ENCODE measurements at places on chromosomes 5 and 9.
A peak's percentile ranks its signal among the peaks of the same experiment; 100 is the strongest.

- no peak for DNase-seq
Measured at GRCh38 chr5:57937025-57937424, 454.4 kb upstream of the ACTBL2 start.

DNA sequence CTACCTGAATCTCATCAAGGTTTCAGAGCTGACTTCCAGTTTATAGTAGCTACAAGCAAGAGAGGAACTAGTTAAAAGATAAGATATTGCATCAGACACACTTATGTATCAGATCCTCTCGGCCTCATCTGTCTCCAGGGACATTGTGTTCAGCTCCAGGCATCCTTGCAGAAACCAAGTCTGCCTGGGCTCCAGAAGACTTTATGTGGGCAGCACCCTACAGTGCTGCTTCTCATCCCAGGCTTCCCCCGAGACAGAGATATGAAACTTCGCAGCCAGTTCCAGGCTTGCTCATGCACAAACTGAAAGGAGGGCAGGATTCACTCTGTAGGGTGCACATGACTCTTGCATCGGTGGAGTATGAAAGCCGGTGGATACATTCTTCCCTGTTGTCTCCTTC, 33.9 kb upstream of the FOXB2 start:
- no peak for DNase-seq

DNA sequence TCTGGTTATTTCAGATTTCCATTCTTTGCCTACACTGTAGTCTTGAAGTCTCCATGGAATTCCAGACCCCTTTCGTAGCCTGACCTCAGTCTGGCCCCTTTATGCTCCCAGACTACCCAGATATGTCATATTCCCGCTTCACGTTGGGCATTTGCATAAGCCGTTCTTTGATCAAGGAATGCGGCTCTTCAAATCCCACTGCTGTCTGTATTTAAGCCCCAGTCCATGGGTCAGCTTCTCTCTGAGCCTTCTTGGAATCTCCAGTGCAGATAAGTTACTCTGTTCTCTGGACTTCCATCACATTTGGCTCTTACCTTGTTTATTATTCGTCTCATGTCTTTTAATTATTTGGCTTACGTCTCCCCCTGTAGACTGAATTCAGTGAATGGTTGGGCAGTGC, 97.4 kb downstream of the PARP8 start:
- no peak for DNase-seq

DNA sequence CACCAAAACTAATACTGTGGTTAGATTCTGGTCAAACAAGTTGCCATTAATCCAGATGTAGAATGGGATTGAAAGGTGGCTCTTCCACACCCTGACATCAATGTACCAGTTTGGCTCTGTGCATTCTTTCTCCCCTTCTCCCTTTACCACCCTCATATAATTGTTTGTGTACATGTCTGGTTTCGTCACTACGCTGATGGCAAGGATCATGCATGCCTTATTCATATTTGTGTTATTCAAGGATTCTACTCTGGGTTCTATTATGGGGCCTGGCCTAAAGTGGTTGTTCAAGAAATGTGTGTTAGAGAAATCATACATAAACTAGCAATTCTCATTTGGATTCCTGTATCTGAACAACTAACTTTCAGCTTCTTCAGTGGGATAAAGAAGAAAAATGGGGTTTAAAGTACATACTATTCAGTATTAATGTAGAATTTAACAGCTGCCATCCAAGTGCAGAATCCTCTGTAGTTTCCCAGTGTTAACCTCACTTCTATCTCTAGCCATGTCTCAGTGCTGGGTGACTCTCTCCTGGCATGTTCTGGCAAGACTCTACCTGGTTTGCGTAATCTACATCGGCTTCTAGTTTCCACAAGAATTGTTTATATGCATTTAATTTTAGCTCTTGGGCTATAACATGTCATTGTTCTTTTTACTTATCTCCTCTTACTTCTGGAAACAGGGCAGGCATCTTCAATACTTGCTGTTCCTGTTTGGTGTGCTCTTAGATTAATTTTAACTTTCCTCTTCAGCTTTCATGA, 27.9 kb upstream of the CDKN2B start:
- no peak for DNase-seq

DNA sequence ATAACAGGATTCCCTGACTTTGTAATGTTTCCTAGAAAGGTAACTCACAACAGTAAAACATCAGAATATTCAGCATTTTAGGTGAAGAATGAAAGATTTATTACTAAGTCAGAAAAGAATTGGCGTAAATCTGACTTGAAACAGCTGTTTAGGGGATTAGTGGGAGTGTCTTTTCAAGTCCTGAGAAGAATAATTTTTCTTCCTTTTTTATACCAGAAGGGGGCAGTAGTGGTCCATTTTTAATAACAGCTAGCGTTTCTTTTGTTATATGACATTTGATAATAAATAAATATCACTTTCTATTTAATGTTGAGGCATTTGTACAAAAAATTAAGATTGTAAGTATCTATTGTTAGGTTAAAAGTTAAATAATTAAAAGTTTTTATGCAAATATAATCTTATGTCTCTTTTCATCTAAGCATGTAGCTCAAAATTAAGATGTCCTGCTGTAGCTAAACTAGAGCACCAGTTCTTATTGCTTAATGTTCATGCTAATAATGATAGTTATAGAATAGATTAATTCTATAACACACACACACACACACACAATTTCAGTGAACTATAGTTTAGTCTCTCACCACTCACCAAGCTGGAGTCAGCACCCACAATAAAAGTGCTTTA, 258.7 kb upstream of the ARRDC3 start:
- no peak for DNase-seq

DNA sequence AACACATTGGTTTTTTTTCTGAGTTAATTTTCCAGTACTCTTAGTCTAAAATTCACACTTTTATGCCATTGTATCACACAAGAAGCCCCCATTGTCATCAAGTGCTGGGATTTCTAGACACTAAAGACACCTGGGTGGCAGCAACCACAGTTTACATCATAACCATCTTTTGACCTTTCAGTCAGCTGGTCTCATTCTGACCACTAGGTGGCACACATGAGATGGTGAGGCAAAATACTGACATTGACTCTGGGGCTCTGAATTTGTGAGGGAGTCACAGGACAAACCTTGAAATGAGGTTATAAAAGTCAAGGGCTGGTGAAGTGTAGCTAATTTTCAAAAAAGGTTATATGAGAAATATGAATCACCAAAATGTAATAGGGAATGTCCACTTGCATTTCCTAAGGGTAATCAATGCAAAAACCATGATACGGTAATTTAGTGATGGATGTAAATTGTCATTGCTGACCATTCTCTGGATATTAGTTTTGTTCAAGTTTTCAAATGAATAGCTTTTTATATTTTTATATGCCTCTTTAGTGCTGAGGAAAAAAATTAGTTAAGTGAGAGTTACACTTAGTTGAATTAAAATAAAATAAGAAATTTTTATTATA, 229.4 kb downstream of the DMAC1 start:
- DNase-seq: peak; percentile 38

DNA sequence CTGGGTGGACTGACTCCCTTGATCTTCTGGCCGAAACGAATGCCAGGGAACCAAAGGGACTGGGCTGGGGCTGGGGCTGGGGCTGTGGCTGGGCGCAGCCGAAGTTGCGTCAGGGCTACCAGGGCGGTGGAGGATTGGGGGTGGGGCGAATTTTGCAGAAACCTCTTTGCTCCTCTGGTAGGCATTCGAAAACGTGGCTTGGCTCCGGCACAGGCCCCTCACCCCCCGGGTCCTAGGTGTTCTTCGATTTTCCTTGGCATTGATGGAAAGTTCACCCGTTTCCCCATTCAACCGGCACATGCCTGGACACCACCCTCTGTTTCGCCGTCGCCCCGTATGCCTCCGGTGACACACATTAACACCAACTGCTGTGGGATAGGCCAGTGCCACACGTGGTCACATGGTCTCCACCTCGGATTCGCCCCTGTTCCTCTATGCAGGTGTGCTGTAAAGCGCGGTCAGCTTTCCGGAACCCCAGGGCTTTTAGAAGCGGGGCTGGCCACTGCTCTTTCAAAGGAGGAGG, 477.1 kb downstream of the SPATA31A7 start:
- DNase-seq: no peak

DNA sequence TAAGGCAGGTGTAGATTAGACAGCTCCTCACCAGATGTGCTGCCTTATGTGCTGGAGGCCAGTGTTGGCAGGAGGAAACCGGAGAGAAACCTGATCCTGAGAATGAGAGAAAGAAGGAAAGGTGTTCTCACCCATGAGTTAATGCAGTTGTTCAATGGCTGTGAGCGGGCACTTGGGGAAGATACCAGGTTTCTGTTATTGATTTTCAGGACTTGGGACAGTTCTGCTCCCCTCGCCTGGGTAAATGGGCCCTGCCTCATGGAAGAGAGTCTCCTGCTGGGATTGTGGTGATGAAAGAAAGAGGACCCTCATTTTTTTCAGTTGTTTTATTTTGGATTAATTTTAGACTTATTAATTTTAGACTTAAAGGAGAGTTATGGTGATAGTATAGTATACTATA, 59.5 kb downstream of the EGFLAM start:
- DNase-seq: no peak

- no peak for DNase-seq
Measured at GRCh38 chr5:80035839-80036238, 691 bp downstream of the THBS4 start.

- DNase-seq: no peak
Measured at GRCh38 chr9:78189461-78189860, 46.4 kb upstream of the CEP78 start.

GRCh38 chr9:115008536-115009270, 78.3 kb upstream of the TNFSF8 start:
- no peak for DNase-seq

DNA sequence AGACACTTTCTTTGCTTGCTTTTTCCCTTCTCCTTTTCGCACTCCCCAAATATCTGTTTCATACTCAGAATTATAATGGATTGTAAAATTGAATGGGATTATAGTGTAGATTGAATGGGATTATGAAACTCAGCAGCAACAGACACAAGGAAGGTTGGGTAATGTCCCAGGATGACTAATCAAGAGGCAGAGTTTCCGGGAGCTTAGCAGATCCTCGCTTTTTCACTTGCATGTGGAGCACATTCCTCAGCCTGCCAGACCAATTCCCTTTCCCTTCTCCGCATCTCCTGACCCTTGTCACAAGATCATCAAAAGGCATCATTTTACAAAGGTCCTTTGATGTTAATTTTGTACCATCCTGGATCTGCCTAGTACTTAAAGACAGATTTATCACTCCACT, 55.1 kb upstream of the SLC1A1 start:
- DNase-seq: no peak

GRCh38 chr5:107513337-107514085, 157.2 kb downstream of the EFNA5 start:
- DNase-seq: no peak

DNA sequence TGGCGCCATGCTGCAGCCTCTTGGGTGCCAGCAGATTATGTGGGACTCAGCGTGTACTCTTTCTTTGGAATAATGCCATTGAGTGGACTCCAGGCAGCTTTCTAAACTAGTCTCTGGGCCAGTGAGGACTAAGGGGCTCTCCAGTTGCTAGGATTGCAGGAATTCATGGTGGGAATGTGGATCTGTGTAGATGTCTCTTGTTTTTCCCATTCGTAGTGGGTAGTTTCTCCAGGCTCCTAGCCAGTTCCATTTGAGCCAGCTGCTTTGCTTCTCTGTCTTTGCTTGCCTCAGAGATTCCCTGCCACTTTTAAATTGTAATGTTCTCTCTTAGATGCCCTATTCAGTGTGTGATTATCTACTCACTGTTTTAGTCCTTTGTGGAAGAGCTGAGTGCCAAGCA, 42.6 kb downstream of the SLF1 start:
- no peak for DNase-seq

DNA sequence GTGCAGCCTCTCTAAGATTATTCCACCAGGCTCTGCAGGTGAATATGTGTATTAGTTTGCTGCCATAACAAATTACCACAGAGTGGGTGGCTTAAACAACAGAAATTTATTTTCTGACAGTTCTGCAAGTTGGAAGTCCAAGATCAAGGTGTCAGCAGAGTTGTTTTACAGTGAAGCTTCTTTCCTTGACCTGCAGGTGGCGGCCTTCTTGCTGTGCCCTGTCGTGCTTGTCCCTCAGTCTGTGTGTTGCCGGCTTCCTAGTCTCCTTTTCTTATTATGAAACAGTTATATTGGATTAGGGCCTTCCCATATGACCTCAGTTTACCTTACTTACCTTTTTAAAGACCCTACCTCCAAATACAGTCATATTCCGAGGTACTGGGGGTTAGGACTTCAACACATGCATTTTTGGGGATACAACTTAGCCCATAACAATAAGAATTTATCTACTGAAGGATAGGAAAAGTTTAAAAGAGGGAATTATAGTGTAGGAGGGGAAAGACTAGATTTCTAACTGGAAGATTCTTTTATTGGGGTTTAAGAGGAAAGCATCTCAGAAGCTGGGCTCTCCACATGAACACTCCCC, 97.4 kb downstream of the OSTF1 start:
- no peak for DNase-seq

DNA sequence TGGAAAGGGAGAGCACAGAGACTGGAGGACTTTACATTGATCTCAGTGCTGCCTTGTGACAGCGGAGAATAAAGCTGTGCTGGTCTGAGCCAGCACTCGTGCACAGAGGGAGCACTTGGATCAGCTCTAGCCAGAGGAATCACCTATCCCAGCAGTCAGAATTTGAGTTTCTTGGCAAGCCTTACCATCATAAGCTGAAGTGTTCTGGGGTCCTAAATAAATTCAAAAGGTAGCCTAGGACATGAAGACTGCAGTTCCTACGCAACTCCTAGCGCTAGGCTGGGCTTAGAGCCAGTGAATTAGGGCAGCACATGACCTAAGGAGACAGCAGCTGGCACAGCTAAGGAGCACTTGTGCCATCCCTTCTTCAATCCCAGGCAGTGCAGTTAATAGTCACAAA, 119.5 kb downstream of the HMHB1 start:
- DNase-seq: no peak

DNA sequence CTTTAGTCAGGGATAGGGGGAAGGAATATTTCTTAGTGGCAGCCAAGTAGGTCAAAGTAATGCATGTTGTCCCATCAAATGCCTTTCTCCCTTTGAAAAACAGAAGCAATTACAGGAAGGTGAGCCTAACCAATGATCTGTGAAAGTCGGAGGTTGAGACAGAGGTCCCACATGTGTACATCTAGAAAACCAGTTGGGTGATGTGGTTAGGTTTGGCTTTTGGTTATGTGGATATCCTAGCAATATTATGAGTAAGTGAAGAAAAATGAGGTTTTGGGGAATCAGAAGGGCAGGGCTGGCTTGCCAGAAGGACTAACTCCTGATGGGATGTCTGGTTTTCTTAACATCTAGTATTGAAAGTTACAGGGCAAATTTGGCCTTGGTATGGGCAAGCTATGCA, 63.4 kb upstream of the PALM2AKAP2 start:
- no peak for DNase-seq

GRCh38 chr5:42274913-42275312, 148.3 kb upstream of the GHR start:
- no peak for DNase-seq

DNA sequence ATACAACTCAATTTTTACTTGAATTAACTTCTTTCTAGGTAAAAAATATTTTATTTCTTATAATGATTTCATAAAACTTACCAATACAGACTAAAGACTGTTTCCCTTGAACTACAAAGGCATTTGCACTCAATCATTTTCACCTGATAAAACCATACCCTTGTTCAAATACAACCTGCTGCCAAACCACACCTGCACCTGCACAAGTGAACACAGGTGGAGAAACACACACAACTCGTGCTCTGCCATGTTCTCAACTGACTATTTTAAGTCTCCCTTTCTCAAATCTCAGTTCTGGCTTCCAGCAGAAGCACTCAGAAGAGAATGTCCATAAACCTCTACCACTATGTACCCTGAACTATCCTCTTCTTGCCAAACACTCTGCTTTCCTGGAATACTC, 1892.1 kb downstream of the MAT2B start:
- no peak for DNase-seq

Measured in activated naive CD8-positive, alpha-beta T cell treated with anti-CD3 and anti-CD28 coated beads, Interleukin-2, amount 50 U/mL, for 16 hours (primary cell).